Renal pelvis (tissue), 12 donors: ENCODE measurements at places on chromosomes 2 and 18. TPM values are rescaled to one million over a fixed set of nuclear protein-coding genes. Genes with fewer than 3 reads are reported as not detected.

Gene GPR45
- polyA plus RNA-seq: 0.09 TPM

Gene PTPRN
- 0.27 TPM for polyA plus RNA-seq

Gene ATAD2B
- 20.7 TPM for polyA plus RNA-seq

Gene TWIST2
- polyA plus RNA-seq: 5.0 TPM

Gene PMAIP1
- 3.1 TPM for polyA plus RNA-seq

Gene CDH2
- polyA plus RNA-seq: 83.8 TPM

Gene SLC38A11
- 13.9 TPM for polyA plus RNA-seq

Gene APLF
- polyA plus RNA-seq: 4.2 TPM

Gene SPC25
- 18.6 TPM for polyA plus RNA-seq

Gene C2orf66
- polyA plus RNA-seq: 0.84 TPM

Gene FEV
- polyA plus RNA-seq: 0.17 TPM

Gene STARD6
- 0.27 TPM for polyA plus RNA-seq

- DNase-seq: no peak
These were observed 442.6 kb upstream of the LRATD1 start for GRCh38 chr2:14189929-14190328.

GRCh38 chr2:44960871-44961270 is 19.4 kb downstream of the SIX3 start:
- no peak for DNase-seq

DNA sequence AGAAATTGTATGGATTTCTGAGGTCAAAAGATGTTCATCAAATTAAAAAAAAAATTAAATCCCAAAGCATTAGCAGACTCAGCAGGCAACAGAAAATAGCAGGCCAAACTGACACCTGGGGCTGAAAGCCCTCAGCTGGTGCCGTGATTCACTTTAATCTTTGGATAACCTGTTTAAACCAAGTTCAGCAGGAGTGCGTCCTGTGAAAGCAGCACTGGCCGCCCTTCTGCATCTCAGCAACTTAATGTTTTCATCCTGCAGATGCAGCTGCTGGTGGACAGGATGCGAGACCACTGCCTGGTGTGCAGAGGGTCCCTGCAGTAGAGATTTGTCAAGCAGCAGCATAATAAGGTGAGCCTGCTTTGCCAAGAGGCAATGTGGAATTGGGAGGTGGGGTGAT is 41.2 kb downstream of the CCDC68 start:
- DNase-seq: no peak

- DNase-seq: no peak
These were observed 27.4 kb upstream of the CCNYL1 start for GRCh38 chr2:207683879-207684627.

- DNase-seq: no peak
These were observed 36.3 kb downstream of the SMAD4 start for GRCh38 chr18:51066273-51066672.

- DNase-seq: no peak
These were observed 70.8 kb downstream of the RTP5 start for GRCh38 chr2:241940329-241940728.

GRCh38 chr2:29817299-29817698 is 104.1 kb downstream of the ALK start:
- no peak for DNase-seq

DNA sequence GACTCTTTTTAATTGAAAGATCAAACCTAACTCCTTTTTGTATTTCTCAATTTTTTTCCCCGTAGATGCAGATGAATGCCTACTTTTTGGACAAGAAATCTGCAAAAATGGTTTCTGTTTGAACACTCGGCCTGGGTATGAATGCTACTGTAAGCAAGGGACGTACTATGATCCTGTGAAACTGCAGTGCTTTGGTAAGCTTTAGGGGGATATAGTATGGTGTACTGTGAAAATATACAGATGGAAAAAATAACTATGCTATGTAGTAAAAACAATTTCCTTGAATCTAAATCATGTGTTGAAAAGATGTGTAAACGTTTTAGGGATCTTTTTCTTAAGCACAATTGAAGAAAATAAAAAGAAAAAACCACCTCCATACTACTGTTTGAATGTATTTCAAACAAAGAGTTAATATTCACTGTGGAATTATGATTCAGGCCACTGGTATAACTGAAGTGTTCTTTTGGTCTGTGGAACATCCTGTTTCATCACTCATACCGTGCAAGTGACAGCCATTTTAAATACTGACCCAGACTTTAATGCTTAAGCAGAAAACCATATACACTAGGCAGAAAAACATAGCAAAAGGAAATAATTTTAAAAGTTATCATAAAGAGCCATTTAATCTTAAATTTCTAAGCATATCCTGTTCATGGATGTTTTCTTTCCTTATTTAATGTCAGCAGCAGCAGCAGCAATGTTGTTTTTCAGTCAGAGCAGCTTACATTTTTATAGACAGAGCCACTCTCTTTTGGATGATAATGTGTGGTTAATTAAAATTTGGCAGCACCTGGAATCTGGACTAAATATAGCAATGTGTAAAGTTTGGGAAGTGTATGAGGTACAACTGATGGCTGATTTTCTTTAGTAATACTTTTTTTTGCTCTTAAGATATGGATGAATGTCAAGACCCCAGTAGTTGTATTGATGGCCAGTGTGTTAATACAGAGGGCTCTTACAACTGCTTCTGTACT is 112.8 kb upstream of the RASGRP3 start:
- no peak for DNase-seq

DNA sequence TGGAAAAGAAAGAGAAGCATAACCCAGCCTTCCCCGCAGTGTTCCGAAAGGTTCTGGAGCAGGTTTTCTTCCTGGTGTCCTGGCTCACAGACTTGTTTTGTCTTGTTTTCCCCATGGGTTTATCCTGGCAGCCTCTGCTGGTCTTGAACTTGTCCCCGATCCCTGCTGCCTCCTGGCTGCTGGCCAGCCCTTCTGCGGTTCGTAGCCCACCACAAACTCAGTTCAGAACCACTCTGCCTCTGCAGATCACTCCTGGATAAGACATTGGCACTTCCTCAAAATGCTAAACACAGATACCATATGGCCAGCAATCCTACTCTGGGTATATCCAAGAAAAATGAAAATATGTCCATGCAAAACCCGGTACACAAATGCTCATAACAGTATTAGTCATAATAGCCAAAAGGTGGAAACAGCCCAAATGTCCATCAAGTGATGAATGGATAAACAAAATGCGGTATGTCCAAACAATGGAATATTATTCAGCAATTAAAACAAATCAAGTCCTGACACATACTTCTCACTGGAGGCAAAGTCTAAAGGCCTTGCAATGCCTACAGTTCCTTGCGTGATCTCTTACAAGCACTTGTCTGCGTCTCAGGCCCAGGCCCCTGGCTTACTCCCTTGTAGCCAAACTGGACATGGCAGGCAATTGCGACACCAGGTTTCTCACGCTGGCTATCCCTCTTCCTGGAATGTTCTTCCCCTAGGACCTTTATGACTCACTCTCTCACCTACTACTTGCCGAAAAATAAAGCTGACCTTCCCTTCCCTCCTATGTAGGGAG is 28.0 kb upstream of the ARHGEF4 start:
- DNase-seq: no peak

DNA sequence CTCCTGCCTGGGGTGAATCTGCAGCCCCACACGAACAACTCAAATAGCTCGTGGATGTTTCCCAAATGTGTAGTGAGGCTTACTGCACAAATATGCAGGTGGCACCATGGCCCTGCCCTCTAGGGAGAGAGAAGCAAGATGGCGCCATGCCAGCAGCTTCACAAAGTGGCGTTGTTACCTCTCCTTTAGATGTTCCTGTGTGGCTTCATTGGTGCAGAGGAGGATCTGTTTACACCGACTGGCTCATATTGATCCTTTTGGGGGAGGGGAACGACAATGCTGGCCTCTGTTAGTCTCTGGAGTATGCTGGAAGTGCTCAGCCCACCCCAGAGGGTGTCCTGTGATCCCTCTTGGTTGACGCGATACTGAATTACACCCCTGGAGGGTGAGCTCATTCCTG is 99.5 kb upstream of the GATA6 start:
- DNase-seq: no peak

GRCh38 chr18:37930640-37931039 is 365.0 kb upstream of the CELF4 start:
- DNase-seq: no peak

DNA sequence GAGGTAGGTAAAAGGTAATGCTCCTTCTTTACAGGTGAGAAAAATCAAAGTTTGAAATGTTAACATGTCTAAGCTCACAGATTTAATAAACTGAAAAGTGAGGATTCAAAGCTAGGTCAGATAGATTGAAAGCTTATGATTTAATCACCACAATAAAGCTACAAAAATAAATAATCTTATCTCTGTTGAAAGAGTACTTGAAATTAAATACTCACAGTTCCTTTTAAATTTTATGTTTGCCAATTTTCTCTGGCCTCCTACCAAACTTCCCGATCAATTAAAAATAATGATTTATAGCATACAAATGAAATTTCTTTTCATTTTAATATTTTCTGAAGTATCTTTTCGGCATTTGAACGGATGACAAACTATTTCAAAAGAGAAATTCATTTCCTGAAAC is 77.3 kb downstream of the GAREM1 start:
- DNase-seq: no peak

DNA sequence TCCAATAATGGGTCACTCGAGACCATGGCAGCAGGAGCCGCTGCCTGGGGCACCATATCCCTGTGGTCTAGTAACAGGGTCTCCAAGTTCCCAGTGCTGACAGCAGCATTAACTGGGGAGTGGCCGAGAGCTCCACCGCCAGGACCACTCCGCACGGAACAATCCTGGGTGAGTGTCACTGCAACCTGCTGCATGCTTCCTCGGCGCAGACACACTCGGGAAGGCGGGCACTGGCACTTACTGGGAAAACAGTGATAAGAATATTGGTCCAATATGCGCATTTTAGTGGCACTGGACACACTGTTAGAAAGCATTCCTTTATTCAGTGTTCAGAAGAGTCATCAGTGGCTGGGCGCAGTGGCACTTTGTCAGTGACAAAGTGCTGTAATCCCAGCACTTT is 29.7 kb downstream of the FAM228A start:
- no peak for DNase-seq

DNA sequence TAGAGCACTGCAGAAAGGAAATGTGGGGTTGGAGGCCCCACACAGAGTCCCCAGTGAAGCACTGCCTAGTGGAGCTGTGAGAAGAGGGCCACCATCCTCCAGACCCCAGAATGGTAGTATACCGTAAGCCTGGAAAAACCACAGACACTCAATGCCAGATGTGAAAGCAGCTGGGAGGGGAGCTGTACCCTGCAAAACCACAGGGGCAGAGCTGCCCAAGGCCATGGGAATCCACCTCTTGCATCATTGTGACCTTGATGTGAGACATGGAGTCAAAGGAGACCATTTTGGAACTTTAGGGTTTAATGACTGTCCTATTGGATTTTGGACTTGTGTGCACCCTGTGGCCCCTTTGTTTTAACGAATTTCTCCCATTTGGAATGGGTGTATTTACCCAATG is 75.3 kb upstream of the SERPINE2 start:
- no peak for DNase-seq

DNA sequence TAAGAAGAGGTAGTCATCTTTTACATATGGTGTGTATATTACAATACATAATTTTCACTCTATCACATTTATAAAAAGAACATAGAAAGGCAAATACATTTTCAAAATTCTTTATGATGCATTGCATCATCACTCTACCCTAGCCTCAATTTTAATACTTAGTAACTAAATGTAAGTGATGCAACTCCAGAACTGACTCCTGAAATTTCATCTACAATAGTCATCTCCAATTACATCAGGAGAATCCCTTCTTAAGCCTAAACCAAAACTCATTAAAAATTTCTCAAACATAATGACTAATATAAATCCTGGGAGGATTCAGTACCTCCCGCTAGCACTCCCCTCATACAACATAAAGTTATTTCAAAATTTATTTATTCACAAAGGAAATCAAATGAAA is 15.9 kb downstream of the TMX3 start:
- DNase-seq: no peak

DNA sequence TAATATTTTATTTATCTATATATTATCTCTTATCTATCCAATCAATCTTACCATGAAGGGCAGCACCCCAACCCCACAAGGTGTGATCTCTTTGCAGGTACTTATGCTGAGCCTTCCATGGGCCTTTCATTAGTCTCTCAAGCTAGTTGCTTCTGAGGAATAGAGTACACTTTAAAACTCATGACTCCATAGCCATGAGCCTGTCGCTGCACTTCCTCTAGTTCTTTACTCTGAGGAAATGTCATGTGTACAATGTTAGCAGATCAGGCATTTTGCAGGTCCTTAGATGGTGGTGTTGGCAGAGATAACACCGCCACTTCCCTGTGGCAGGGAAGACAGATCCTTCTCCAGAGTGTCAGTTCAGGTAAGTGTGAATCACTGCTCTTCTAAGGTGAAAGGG is 29.5 kb upstream of the STAT4 start:
- no peak for DNase-seq

DNA sequence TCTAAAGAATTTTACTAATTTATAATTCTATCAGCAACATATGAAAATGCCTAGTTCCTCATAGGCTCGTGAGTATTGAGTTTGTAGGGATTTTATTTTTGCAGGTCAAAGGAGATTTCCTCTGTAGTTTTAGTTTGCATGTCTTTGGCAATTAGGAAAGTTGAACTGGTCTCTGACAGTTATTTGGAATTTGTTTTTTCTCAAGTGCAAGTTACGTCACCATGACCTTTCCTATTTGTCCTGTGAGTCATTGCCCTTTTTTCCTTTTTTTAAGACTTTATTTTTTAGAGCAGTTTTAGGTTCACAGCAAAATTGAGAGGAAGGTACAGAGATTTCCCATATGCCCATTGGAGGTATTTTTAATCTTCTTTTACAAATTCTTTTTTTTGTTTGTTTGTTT is 29.0 kb downstream of the RAMP1 start:
- DNase-seq: no peak

- DNase-seq: no peak
These were observed 338 bp upstream of the THUMPD2 start for GRCh38 chr2:39779341-39779851.

DNA sequence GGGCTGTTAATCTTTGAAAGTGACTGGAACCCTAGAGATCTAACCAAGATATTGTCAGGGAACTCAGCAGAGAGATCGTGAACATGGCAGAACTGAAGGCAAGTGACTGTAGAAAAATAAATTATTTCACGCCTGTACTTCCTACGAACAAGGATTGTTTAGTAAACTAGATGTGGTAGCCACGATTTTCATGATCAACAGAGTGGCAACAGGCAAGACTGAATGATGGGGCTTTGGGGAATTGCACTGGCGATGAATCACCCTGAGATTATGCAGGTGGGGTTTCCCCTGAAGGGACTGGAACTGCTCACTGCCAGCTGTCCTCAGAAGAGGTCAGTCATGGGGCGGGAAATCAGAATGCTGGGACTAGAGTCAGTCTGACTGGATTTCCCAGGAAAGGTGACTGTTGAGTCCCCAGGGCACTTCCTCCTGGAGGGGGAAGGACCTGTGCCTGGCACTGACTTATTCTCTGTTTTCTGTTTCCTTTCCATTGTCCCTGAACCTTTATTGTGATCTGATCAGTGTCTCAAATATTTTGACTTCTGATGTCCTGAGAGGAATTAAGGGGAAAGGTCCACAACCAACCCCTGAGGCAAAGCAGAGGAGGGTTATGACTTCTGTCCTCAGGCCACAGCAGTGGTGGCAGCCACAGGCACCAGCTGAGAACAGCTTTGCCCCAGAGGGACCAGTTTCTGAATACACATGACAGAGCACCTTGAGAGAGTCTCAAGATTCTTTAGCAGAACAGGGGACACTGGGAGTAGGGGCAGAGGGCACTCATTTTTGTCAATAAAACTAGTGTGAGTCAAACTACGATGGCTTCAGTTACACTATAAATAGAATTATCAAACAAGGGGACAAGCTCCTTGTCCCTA is 70.0 kb downstream of the NAB1 start:
- DNase-seq: peak; percentile 31
